ENCODE measurements at places on chromosomes 7 and 10. TPM values are rescaled to one million over a fixed set of nuclear protein-coding genes. Genes with fewer than 3 reads are reported as not detected.

DNA sequence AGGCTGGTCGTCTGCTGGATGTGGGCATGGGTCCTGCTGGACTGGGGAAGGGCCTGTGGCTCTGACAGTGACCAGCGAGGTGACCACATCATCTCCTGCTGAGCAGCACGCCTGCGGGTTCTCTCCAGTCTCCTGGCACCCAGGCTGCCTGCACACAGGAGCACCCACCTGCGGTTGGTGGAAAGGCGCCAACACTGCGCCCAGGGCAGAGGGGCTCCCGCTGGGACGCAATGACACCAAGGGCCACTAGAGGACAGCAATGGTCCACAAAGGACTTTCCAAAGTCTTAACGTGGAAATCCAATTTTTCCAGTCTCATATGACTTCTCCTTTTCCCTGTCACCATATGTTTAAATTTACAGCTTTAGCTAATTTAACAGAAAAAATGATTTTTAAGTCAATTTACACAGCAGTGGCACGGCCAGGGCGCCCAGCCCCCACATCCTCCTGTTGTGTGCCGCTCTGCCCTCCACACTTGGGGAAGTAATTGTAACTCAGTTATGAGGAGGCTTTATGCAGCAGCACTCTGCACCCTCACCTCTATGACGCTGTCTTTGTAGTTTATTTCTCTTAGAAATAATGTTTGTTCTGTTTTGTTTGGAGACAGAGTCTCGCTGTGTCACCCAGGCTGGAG lies 38.1 kb downstream of the CFAP46 start:
- no peak for DNase-seq
- H3K27me3 ChIP-seq, result no peaks in the 10 kb centered on the region
- H3K36me3 ChIP-seq, result no peaks in the 10 kb centered on the region
- no peaks in the 10 kb centered on the region for H3K4me1 ChIP-seq
- H3K27ac ChIP-seq, result no peak overlapping the region
- no peak overlapping the region for H3K4me3 ChIP-seq

DNA sequence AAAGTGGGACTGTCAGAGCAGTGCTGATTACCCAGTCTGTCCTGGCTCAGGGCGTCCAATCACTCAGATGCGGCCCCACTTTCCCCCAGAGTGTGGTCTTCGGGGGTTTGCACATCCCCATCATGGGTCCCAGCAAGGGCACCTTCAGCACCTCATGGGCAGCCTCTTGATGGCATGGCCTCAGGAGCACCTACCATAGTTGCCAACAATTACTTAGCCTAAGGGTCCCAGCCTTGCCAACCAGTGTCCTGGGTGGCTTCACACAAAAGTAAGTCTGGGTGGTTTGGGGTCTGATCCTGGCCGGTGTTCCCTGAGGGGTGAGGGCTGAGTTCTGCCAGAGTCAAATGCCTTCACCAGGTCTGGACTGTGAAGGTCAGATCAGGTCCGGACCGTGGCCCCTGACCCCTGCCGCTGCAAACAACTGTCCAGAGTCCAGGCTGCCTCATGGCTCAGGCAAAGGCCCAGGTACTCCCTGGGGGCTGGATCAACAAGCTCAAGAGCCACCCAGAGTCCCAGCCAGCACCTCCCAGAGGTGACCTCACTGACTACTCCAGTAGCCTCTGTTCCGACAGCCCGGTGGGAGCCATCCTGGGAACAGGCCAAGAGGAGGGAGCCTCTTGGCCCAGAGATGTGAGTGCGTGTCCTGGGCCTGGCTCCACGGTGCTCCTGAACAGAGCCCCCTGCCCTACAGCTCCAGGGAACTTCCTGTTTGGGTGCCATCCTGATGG lies 6.2 kb upstream of the MARVELD1 start:
- H3K4me1 ChIP-seq, result peaks cover 3% of the 10 kb centered on the region
- H3K27me3 ChIP-seq, result peaks cover 9% of the 10 kb centered on the region
- H3K36me3 ChIP-seq, result no peaks in the 10 kb centered on the region
- DNase-seq, result no peak

DNA sequence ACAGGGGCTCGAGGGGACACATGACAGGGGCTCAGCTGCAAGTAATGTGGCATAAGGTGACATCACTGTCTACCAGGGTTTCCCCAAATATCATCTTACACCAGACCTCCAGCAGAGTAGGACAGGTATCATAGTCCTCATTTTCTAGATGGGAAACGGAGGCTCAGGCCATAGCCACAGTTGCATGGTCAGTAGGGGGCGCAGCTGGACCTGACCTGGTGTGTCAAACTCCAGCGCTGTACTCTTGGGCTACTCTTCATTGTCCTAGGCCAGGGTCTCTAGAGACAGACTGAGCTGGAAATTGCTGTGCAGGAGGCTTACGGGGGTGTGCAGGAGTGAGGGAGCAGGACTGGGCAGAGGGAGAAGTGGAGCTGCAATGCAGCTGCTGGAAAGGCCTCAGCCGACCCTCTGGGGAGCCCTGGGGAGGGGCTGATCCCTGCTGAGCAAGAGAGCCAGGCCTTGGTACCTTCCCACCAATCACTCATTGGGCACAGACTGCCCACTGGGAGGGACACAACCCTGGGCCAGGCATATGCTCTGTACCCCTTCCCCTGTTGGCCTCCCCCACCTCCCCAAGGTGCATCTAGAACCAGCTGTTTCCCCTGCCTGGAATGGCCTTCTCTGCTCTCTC lies 89.9 kb downstream of the CDH23 start:
- no peaks in the 10 kb centered on the region for H3K36me3 ChIP-seq
- H3K4me1 ChIP-seq, result no peaks in the 10 kb centered on the region
- H3K4me3 ChIP-seq, result no peak overlapping the region
- DNase-seq, result peak; percentile 11
- H3K27ac ChIP-seq, result no peak overlapping the region

DNA sequence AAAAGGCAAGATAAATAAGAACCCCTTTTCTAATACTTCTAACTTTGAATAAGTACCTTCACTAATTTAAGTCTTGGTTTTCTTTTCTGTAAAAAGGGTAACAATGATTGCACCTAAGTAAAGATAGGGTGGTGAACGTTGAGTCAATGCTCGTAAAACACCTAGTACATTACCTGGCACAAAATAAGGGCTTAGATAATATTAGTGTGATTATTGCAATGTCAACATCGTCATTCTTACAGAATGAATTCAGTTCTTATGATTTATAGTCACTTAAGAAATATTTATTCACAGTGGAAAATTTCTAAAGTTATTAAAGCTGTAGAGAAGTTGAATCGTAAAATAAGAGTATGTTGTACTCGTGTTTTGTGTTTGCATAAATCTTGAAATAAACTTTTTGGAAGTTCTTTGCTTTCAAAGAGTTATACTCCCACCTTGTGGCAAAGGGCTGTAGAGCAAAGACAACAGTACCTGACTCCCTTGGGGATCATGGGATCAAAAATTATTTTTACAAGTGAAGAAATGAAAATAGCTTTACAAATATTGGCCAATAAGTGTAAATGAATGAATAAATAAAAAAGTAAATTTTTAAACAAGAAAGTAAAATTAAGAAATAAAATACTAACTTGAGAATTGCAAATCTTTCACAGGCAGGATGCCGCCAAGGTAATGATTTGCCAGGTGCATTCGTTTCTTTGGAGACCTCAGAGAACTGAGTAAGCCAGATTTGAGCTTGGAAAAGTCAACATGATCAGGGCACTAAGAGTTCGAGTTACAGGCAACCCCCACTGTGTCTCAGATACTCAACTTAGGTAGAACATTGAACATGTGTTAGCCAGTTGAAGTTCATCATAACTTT lies 285.8 kb upstream of the CACNA2D1 start:
- no peak overlapping the region for H3K4me3 ChIP-seq
- H3K27ac ChIP-seq, result no peak overlapping the region
- H3K36me3 ChIP-seq, result no peaks in the 10 kb centered on the region

- no peak overlapping the region for H3K4me3 ChIP-seq
- H3K4me1 ChIP-seq, result no peaks in the 10 kb centered on the region
- H3K27ac ChIP-seq, result no peak overlapping the region
Observed at GRCh38 chr7:48587475-48587874, 336.9 kb upstream of the CDC14C start.

- no peak overlapping the region for H3K27ac ChIP-seq
- no peaks in the 10 kb centered on the region for H3K27me3 ChIP-seq
- no peaks in the 10 kb centered on the region for H3K36me3 ChIP-seq
- no peak for DNase-seq
Observed at GRCh38 chr7:131359136-131359776, 31.6 kb downstream of the MKLN1 start.

GRCh38 chr7:25945608-25946007 lies 206.4 kb upstream of the NFE2L3 start:
- peaks cover 17% of the 10 kb centered on the region for H3K4me1 ChIP-seq
- H3K36me3 ChIP-seq, result no peaks in the 10 kb centered on the region
- no peak for DNase-seq
- no peak overlapping the region for H3K27ac ChIP-seq

- DNase-seq, result no peak
- no peak overlapping the region for H3K4me3 ChIP-seq
- H3K27me3 ChIP-seq, result no peaks in the 10 kb centered on the region
- H3K27ac ChIP-seq, result no peak overlapping the region
Observed at GRCh38 chr10:77406764-77407430, 230.7 kb downstream of the KCNMA1 start.

- no peaks in the 10 kb centered on the region for H3K4me1 ChIP-seq
- no peaks in the 10 kb centered on the region for H3K36me3 ChIP-seq
- no peak overlapping the region for H3K4me3 ChIP-seq
- no peaks in the 10 kb centered on the region for H3K27me3 ChIP-seq
Observed at GRCh38 chr10:95266674-95267095, 24.1 kb downstream of the PDLIM1 start.

DNA sequence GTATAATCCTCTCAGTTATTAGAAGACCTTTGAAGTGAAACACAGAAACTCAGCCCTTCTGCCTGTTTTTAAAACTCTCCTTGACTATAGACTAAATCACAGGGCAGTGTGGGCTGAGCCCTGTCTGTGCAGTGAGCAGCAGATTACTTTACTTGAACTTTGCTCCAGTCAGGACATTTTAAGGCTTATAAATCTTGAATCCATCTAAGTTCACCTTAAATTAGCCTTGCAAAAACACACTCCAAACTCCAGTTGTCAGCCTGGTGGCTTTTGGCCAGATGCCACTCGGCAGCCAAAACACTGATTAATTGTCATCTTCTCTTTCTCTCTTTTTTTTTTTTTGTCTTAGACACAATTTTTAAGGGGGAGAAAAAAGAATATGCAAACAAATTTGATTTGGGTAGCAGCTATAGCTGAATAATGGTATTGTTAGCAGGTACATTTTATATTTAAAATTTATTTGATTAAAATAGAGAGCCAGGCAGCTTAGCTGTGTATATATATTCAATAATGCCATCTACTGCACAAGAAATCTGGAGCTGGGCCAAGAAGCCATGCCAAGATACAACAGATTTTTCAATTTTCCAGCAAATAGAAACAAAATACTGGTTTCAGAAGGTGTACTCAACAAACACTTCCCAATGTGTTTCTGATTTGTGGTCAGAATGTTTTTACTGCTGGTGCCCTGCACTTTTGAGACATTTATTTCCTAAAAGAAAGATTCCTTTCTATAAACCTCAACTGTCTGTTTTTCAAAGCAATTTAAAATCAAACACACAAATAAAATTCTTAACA lies 247.7 kb downstream of the TFEC start:
- no peak overlapping the region for H3K4me3 ChIP-seq
- H3K27me3 ChIP-seq, result no peaks in the 10 kb centered on the region
- no peaks in the 10 kb centered on the region for H3K4me1 ChIP-seq
- no peak for DNase-seq
- H3K27ac ChIP-seq, result no peak overlapping the region

DNA sequence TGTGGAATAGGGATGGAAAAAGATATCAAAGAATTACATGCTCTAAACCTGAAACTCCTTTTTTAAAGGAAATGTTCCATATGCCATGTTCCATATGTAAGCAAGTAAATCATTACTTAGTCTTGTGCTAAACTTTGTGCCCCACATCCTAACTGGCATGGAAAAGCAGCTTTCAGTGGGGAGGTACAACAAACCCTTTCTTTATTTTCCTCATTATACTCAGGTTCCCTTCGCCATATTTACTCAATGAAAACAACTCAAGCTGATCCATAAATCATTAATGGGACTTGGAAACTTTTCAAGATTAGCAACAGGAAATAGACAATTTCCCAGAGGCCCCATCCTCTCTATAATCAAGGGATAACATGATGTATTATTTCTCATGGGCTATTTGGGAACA lies 56.0 kb downstream of the GSAP start:
- H3K36me3 ChIP-seq, result no peaks in the 10 kb centered on the region
- DNase-seq, result no peak
- H3K4me1 ChIP-seq, result peaks cover 1% of the 10 kb centered on the region
- H3K27ac ChIP-seq, result no peak overlapping the region
- no peak overlapping the region for H3K4me3 ChIP-seq
- H3K27me3 ChIP-seq, result no peaks in the 10 kb centered on the region

DNA sequence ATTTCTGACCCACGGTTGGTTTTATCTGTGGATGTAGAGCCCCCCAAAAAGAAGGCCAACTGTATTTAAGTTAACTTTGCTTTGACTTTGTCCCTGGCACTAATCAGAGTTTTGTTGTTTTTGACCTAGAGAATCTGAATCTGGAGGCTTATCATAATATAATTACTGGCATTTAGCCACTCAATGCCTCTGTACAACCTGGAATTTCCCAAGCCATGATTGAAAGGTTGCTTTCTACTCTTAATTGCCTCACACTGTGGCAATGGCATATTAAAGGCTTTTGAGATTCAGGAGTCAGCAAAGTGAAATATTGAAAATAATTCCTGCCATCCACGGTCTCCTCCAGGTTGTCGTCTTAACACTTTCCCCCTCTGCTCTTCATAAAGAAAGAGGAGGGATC lies 205.2 kb upstream of the GHITM start:
- no peak overlapping the region for H3K4me3 ChIP-seq
- no peaks in the 10 kb centered on the region for H3K36me3 ChIP-seq
- H3K27ac ChIP-seq, result no peak overlapping the region
- H3K4me1 ChIP-seq, result no peaks in the 10 kb centered on the region
- no peak for DNase-seq
- H3K27me3 ChIP-seq, result no peaks in the 10 kb centered on the region

DNA sequence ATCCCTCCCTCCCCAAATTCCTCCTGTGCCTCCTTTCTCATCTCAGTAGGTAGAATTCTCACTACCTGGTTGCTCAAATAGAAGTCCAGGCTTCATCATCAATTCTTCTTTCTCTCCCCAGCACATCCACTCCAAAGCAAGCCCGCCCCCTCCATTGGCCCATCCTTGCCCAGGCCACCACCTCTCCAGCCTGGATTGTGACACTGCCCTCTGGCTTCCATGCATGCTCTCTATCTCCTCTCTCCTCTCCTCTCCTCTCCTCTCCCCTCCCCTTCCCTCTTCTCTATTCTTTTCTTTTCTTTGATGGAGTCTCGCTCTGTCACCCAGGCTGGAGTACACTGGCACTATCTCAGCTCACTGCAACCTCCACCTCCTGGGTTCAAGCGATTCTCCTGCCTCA lies 144.9 kb downstream of the UBE2H start:
- H3K4me1 ChIP-seq, result no peaks in the 10 kb centered on the region
- no peak overlapping the region for H3K4me3 ChIP-seq
- no peaks in the 10 kb centered on the region for H3K36me3 ChIP-seq
- no peak for DNase-seq
- H3K27me3 ChIP-seq, result no peaks in the 10 kb centered on the region

Gene LRWD1
- total RNA-seq, result 12.9 TPM

Gene GBX1
- not detected for total RNA-seq

Gene MCM10
- 0.50 TPM for total RNA-seq

Gene PRPS1L1
- not detected for total RNA-seq

Gene AS3MT
- 0.67 TPM for total RNA-seq

Gene TMEM196
- total RNA-seq, result not detected

Gene GRID2IP
- total RNA-seq, result 0.36 TPM

Gene CCL24
- not detected for total RNA-seq

Gene AKR1B15
- not detected for total RNA-seq

Gene KIF20B
- 18.4 TPM for total RNA-seq

Gene GPER1
- total RNA-seq, result not detected

All from CD4-positive, alpha-beta T cell (primary cell).